ENCODE measurements at places on chromosomes 2 and 18.

DNA sequence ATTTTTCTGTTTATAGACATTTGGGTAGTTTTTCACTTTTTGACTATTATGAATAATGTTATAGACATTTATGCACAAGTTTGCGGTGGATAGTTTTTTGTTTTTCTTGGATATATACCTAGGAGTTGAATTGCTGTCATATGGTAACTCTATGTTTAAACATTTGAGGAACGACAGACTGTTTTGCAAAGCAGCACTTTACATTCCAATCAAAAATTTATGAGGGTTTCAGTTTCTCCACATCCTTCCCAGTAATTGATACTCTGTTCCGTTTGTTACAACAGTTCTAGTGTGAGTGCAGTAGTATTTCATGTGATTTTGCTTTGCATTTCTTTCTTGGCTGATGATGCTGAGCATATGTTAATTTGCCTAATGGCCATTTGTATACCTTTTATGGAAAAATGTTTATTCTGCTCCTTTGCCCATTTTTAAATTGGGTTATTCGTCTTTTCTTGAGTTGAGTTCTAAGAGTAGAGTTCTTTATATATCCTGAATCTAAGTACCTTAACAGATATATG is 617.3 kb upstream of the LRATD1 start:
- no peak for DNase-seq

DNA sequence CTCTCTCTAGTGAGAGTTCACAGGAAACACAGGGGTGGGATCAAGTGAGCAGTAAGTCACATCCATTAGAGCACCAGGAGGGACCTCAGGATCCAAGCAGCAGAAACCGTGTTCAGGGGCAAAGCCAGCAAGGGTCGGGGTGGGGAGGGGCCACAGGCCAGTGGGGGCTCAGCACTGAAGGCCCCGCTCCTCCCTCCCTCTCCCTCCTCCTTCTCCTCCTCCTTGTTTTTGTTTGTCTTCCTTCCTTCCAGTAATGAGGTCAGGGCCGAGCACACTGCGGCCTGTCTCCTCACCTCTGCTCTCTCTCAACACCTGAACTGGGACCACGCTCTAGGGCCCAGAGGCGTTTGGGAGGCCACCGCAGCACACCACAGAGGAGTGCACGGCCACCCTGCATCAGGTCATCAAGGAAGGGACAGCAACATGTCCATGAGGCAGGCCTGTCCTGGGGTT is 20.9 kb downstream of the MTERF4 start:
- DNase-seq = no peak

- DNase-seq = no peak
These were observed 134.6 kb downstream of the BABAM2 start for GRCh38 chr2:28025123-28025522.

- DNase-seq = no peak
These were observed 91.4 kb upstream of the ASAP2 start for GRCh38 chr2:9115229-9115628.

- DNase-seq = no peak
These were observed 511.1 kb upstream of the ID2 start for GRCh38 chr2:8170552-8171327.

DNA sequence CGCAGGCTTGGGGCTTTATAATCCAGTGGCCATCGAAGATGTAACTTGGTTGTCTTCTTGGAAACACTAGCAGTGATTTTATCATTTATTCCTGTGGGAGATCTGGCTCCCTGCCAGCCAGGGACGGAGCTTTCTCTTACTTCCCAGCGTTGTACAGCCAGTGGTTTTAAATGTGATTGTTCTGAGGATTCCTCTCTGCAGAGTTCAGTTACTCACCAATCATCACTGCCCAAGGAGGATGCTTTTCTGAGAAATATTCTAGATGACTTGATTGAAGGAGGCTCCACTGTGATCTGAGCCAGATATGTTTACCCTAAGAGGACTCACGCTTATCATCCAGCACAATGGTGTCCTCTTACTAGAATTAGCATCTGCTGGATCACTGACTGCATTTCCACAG is 744.3 kb downstream of the RNF144A start:
- DNase-seq = no peak

GRCh38 chr2:120108049-120108448 is 95.2 kb downstream of the EPB41L5 start:
- no peak for DNase-seq

- DNase-seq = no peak
These were observed 339.2 kb upstream of the HNRNPA3 start for GRCh38 chr2:176873403-176873802.

GRCh38 chr2:182078988-182079602 is 93.4 kb downstream of the PPP1R1C start:
- DNase-seq = no peak

GRCh38 chr2:204590063-204590462 is 44.8 kb downstream of the PARD3B start:
- DNase-seq = no peak

DNA sequence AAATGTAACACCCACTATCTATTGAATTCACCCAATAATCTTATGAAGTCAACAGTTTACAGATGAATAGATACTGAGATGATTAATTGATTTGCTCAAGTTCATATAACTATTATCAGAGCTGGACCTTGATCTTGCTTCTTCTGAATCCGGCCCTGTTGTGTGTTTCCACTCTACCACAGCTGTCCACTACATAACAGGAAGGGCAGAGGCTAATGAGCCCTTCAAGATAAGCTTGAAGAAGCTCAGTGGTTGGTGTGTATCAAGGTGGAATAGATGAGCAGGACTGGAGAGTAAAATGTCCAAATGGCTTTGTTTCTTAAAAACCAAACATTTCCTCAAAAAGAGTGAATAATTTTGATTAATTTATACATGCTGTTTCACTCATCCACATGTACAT is 56.4 kb upstream of the ITGB6 start:
- DNase-seq = no peak

GRCh38 chr2:191569025-191569424 is 108.9 kb upstream of the NABP1 start:
- DNase-seq = no peak

GRCh38 chr18:32310101-32310500 is 120.3 kb downstream of the MEP1B start:
- DNase-seq = no peak

- DNase-seq = no peak
These were observed 59.6 kb downstream of the FASTKD2 start for GRCh38 chr2:206824993-206825392.

DNA sequence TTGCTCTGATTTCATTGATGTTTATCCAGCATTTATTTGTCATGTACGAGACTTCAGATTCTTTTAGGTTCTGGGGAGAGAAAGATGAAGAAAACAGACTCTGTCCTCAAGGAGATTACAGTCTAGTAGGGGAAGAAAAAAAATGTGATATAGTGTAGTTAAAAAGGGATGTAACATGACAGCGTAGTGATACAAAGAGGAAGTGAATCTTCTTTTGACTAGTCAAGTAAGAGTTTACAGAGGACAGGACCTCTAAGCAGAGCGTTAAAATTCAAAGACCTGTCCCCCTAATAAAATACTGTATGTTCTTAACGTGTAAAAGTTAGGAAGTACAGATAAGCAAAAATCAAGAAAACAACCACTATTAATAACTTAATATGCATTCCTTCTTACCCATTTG is 47.7 kb downstream of the NCOA1 start:
- no peak for DNase-seq

- no peak for DNase-seq
These were observed 102.0 kb upstream of the PXDN start for GRCh38 chr2:1846046-1847015.

- DNase-seq = peak; percentile 28
These were observed 239.8 kb downstream of the HAUS1 start for GRCh38 chr18:46343931-46344372.

DNA sequence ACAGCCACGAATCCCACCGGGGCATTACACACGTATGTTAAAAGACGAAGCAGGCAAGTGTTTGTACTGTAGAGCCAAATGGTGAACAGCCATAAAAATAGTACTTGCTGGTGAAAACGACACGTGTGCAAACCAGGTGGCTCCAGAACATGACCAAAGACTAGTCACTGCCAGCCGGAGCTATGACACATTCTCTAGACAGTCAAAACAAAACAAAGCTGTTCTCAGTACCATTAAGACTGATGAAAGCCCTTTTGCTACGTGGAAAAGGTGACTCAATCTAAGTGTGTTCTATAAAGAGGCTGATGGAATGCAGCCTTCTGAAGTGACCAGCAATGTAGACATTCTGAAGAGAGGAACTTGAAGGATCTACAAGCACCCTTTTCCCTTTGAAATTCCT is 367.7 kb upstream of the NETO1 start:
- no peak for DNase-seq

DNA sequence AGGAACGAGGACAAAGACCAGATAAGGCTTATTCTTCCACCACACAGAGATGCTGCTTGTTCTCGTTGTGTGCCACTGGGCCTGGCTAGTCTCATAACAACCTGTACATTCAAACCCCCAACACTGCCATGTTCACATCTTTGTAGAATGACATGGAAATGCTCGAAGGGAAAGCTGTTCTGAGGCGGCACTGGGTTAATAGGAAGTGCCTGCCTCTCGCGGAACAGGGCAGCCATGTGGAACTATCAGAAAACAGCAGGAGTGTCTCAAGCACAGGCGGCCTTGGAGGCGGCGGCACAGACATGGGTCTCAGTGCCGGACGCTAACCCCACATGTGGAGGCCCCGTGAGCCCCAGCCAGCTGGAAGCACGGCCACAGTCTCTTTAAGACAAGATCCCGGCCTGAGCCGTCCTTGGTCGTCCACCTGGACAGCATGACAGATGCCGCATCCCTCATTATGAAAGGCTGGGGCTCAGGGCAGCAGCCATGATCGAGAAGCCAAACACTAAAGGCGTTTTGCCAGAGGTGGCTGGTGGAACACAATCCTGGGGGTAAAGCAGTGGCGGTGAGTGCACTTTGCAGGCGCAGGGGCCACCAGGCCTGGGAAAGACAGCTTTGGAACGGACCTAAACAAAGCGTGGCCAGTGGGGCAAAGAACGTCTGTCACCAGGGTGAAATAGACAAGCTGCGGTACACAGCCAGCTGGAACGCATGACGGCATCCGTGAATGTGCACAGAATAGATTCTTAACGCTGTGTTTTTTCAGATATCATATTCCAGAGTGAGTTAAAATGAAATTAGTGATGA is 161.0 kb downstream of the HDAC4 start:
- DNase-seq = no peak

GRCh38 chr2:237139123-237139675 is 53.5 kb downstream of the COPS8 start:
- no peak for DNase-seq

- DNase-seq = no peak
These were observed 306.0 kb downstream of the BCL11A start for GRCh38 chr2:60247471-60247870.

DNA sequence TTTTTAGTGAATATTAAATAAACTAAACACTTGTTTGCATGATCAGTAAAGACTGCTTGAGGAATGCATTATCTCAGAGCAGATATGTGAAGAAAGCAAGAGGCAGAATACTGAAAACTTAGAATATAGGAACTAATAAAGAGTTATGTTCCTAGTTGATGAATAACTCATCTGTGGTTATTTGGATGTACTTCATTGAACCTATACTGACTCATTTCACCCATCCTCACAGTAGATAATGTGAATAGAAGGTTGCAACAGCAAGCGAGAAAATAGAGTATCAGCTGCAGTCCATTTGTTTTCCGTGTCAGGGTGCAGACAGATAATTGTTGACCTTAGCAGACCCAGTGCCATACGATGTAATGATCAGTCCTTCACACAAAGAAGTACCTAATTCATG is 945.7 kb upstream of the LRRTM1 start:
- no peak for DNase-seq

DNA sequence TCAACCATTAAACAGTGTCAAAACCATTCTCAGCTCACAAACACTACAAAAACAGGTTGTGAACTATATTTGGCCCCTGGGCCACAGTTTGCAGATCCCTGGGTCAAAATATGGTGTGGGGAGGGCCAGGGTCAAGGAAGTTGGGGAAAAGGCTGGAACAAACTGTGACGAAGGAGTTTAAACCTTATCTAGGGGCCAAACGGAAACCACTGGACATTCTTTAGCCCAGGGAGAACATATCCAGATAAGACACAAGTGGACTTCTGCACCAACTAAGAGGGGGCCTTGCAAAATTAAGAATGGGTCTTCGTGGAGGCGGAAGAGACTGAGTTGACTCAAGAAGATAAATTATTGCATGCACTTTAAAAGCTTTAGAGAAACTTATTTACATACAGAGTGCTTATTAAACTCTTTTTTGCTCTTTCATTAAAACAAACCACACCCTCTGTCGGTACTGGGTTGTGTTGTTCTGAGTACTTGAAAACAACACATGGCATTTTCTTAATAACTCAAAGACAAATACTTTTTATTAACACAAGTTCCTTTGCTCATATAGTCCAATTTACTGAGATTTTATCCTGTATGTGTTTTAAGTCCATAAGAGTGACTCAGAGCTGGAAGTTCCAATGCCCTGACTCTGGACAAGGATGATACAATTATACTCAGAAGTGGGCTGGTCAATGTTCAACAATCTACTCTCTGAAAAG is 5.3 kb upstream of the ASAP2 start:
- DNase-seq = no peak

DNA sequence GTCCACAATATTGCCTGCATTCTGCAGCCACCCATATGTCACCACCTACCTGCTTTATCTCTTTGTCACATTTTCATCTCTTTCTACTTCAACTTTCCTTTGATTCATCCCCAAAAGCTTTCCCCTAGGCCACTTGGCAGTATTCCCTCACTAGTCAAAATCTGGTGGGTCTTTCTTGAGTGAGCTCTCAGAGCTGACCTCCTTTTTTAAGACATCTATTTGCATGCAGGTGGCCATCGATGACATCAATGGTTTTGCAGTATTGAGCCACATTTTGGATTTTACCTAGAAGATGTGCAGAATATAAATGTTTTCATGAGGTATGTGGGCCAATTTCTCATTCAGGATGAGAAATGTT is 133.4 kb upstream of the REG3A start:
- no peak for DNase-seq

DNA sequence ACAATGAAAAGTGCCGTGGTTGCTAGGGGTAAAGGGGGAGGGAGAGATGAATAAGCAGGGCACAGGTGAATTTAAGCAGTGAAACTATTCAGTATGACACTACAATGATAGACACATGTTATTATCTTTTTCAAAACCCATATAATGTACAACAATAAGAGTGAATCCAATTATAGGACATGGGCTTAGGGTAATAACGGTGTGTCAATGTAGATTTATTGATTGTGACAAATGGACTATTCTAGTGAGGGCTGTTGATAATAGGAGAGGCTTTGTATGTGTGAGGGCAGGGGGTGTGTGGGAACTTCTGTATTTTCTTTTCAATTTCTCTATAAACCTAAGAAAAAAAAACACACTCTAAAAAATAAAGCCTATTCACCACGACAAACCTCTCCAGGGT is 223.8 kb downstream of the RIT2 start:
- DNase-seq = no peak

DNA sequence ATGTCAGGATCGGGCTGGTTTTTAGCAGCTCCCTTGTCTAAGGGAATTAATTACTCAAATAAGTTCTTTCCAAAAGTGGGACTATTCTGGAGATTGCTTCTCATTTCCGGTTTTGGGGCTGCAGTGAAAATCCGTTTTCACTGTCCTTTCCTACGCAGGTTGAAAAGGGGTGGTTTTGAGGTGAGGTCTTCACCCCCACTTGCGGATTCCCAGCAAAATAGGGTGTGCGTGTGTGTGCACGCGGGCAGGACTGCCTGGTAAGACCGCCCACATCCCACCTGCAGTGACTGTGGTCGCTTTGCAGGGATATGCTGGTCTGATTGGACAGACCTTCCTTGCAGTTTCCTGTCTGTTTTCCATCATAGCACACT is 472 bp upstream of the PLEKHM3 start:
- no peak for DNase-seq

Data from stimulated activated CD4-positive, alpha-beta T cell treated with anti-CD3 and anti-CD28 coated beads, Interleukin-12 subunit alpha, Interleukin-12 subunit beta, amount 100 ng/mL, for 48 hours (primary cell).